Naive thymus-derived CD8-positive, alpha-beta T cell (primary cell): ENCODE measurements at places on chromosomes 7 and 10. TPM values are rescaled to one million over a fixed set of nuclear protein-coding genes. Genes with fewer than 3 reads are reported as not detected.

- no peak overlapping the region for H3K27ac ChIP-seq
- DNase-seq = no peak
- no peaks in the 10 kb centered on the region for H3K4me1 ChIP-seq
- H3K36me3 ChIP-seq = no peaks in the 10 kb centered on the region
- peaks cover 3% of the 10 kb centered on the region for H3K27me3 ChIP-seq
Measured at GRCh38 chr10:49050366-49050765, 65.0 kb downstream of the VSTM4 start.

- H3K4me1 ChIP-seq = peaks cover 19% of the 10 kb centered on the region
- H3K36me3 ChIP-seq = peaks cover 42% of the 10 kb centered on the region
- H3K27ac ChIP-seq = no peak overlapping the region
- H3K27me3 ChIP-seq = no peaks in the 10 kb centered on the region
Measured at GRCh38 chr7:100038326-100038725, 11.2 kb upstream of the ZSCAN21 start.

DNA sequence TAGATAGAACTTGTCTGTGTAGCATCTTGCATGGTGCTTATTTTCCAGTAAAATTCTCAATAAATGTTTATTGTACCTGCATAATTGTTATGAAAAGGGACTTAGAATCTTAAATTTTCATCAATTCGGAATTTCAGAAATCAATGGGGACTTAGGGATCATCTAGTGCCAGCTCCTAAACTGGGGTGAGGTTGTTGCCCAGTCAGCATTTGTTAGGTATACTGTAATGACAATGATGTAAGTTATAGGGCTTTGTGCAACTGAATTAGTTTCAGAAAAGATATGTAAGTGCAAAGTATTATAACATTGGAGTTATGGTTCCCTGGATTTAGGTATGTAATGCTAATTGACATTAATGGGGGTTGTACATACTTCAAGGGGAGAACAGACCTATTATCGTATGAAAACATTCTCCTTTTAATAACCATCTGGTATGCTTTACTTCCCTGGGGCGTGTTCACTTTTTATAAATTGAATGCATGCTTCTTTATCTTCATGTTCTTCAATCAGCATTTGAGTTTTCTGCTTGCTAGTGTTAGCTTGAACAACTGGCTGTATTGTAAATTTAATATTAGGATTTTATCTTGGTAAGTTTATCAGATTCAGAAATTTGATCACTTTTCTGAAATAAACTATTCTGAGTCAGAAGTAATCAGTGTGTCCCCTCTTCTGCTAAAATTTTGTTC, 270.3 kb downstream of the BBS9 start:
- no peak overlapping the region for H3K4me3 ChIP-seq
- DNase-seq = no peak
- H3K4me1 ChIP-seq = no peaks in the 10 kb centered on the region

Gene TMEM196
- not detected for polyA plus RNA-seq
